Left ventricle myocardium inferior (tissue), 1 donor: ENCODE measurements at places on chromosomes 4 and X. TPM values are rescaled to one million over a fixed set of nuclear protein-coding genes. Genes with fewer than 3 reads are reported as not detected.

- peaks cover 35% of the 10 kb centered on the region for H3K4me1 ChIP-seq
- H3K27ac ChIP-seq = peak overlapping the region; percentile 97
- peaks cover 5% of the 10 kb centered on the region for H3K36me3 ChIP-seq
- DNase-seq = no peak
Observed at GRCh38 chrX:47143894-47144625, 442 bp downstream of the NDUFB11 start.

- no peak for DNase-seq
- no peak overlapping the region for H3K4me3 ChIP-seq
- H3K4me1 ChIP-seq = peaks cover 5% of the 10 kb centered on the region
- no peaks in the 10 kb centered on the region for H3K27me3 ChIP-seq
- no peaks in the 10 kb centered on the region for H3K36me3 ChIP-seq
- no peak overlapping the region for H3K27ac ChIP-seq
Observed at GRCh38 chr4:137660211-137660610, 127.9 kb upstream of the PCDH18 start.

GRCh38 chrX:65502618-65503017, 32.0 kb downstream of the LAS1L start:
- DNase-seq = no peak
- H3K4me3 ChIP-seq = no peak overlapping the region
- H3K36me3 ChIP-seq = no peaks in the 10 kb centered on the region
- H3K27me3 ChIP-seq = no peaks in the 10 kb centered on the region

DNA sequence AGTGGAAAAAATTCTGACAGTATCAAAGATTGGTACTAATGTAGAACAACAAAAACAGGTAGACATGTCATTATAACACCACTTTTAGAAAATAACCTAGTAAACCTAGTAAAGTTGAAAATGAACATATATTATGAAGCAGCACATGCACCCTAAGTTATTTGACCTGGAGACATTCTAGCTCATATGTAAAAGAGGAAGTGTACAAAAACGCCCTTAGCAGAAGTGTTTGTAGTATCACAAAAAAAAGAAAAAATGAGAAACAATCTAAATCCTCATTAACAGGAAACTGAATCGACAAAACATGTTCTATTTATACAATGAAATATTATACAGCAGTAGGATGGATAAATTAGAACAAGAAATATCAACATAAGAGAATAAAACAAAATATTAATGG, 318.9 kb upstream of the PPP1R2C start:
- no peak overlapping the region for H3K27ac ChIP-seq
- H3K4me3 ChIP-seq = no peak overlapping the region
- no peaks in the 10 kb centered on the region for H3K4me1 ChIP-seq
- DNase-seq = no peak
- H3K27me3 ChIP-seq = no peaks in the 10 kb centered on the region

DNA sequence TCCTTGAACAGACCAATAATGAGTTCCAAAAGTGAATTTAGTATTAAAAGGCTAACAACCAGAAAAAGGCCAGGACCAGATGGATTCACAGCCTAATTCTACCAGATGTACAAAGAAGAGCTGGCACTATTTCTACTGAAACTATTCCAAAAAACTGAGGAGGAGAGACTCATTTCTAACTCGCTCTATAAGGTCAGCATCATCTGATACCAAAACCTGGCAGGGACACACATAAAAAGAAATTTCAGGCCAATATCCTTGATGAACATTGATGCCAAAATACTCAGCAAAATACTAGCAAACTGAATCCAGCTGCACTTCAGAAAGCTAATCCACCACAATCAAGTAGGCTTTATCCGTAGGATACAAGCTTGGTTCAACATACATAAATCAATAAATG, 35.8 kb upstream of the USP46 start:
- no peak overlapping the region for H3K27ac ChIP-seq
- no peak overlapping the region for H3K4me3 ChIP-seq
- peaks cover 4% of the 10 kb centered on the region for H3K4me1 ChIP-seq
- H3K36me3 ChIP-seq = no peaks in the 10 kb centered on the region

DNA sequence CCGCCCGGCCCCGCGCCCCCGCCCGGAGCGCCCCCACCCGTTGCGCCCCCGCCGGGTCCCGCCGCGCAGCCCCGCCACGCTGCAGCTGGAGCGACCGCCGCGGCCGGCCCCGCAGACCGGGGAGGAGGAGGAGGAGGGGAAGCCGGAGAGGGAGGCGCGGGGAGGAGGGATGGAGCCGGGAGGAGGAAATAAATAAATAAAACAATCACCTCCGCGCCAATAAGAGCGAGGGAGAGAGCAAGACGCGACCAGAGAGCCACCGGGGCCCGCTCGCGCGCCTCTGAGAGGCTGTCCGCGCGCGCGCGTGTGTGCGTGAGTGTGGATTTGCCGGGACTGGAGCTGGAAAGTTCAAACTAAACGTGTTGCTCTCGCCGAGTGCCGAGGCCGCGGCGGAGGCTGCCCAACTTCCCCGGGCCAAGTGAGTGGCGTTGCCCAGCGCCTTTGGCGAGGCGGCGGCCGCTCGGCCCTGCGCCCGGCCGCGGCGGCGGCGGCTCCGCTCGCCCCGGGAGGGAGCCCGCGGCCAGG, 2184.4 kb upstream of the TENM3 start:
- no peak overlapping the region for H3K27ac ChIP-seq
- H3K4me1 ChIP-seq = peaks cover 22% of the 10 kb centered on the region
- no peaks in the 10 kb centered on the region for H3K36me3 ChIP-seq
- peaks cover 84% of the 10 kb centered on the region for H3K27me3 ChIP-seq

GRCh38 chr4:185096032-185096653, 46.9 kb upstream of the SLC25A4 start:
- DNase-seq = no peak
- H3K36me3 ChIP-seq = no peaks in the 10 kb centered on the region
- peaks cover 6% of the 10 kb centered on the region for H3K4me1 ChIP-seq

DNA sequence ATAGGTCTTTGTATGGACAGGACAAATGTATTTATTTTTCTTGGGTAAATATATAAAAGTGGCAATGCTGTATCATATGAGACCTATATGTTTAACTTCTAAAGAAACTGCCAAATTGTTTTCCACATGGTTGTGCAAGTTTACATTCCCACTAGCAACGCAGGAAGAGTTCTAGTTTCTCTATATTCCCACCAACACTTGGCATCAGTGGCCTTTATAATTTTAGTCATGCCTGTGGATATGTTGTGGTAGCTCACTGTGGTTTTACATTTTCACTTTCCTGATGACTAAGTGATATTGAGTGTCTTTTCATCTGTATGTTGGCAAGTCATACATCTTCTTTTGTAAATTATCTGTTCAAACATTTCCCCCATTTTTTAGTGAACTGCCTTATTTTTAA, 126.0 kb downstream of the EMCN start:
- H3K4me1 ChIP-seq = no peaks in the 10 kb centered on the region
- DNase-seq = no peak
- H3K27ac ChIP-seq = no peak overlapping the region
- H3K27me3 ChIP-seq = no peaks in the 10 kb centered on the region
- H3K36me3 ChIP-seq = no peaks in the 10 kb centered on the region
- no peak overlapping the region for H3K4me3 ChIP-seq

DNA sequence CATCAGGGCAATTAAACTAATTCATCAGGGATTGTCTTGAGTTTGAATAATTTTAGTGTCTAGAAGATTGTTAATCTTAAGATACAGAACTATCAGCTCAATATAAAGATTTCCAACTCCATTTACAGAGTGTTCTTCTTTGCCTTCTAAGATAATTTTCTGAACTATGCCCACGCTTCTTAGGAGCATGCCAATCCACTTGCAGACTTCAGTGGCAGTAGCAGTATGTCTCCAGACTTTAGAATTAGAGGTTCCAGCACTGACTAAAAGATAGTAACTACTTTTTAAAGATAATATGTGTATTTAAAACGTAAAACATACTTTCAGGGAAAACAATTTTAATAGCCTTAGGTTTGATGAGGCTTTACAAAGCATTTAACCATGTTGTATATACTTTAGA, 34.2 kb upstream of the GALNT7 start:
- no peak for DNase-seq
- H3K27me3 ChIP-seq = no peaks in the 10 kb centered on the region
- no peak overlapping the region for H3K27ac ChIP-seq
- H3K4me3 ChIP-seq = no peak overlapping the region
- no peaks in the 10 kb centered on the region for H3K4me1 ChIP-seq

DNA sequence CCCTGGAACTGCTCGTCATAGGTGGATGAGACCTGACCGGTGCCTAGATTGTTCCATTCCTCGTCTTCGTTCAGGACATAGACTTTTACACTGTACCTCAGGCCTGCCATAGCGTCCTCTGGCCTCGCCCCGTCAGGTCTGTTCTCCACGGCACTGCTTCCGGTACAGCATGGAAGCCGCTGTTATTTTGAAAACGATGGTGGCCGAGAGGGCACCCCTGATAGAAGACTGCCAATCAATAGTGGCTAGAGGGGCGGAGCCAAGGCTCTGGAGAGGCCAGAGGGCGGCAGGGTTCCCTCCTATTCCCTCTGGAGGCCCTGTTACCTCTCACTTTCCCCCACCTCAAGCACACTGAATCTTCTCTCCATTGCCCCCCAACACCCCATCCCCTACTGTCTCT, at the start of gene PPP4R3C:
Gene PPP4R3C, minus strand, starts transcription at position 155 of the 400 bp plus-strand sequence. Its CDS starts 45 bp downstream, at position 110.
- H3K4me1 ChIP-seq = no peaks in the 10 kb centered on the region
- no peak within 1 kb of the TSS for H3K4me3 ChIP-seq
- no peaks in the 10 kb centered on the region for H3K27me3 ChIP-seq
- no peaks in the 10 kb centered on the region for H3K36me3 ChIP-seq

DNA sequence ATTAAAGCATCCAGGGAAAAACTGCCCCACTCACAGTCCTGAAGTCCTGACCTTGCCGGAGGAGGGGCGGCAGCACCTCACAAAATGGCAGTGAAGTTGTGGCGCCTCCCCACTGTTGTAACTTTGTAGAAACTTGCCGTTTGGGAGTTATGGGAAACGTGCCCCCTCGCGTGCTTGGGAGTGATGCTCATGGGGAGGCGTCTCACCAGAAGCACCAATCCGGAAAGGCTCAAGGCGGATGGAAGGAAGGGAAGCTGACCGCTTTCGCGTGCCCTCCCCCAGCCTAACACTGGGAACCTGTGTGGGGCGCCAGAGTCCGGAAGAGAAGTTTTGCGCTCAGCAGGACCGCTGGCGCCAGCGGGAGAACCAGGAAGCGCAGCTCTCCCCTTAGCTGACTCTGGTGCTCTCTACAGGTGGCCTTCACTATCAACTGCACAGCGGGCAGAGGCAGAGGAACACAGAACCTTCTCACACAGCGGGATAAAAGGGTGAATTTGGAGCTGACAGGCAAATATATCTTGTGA, at the start of the genes CT45A10 and SAGE1:
Gene CT45A10, minus strand, starts transcription at position 151 of the 524 bp plus-strand sequence. CDS start 8,100 bp downstream, outside the sequence.
Gene SAGE1, plus strand, starts transcription at position 423 of the 524 bp plus-strand sequence. CDS start 2,527 bp downstream, outside the sequence.
- no peak within 1 kb of the TSS for H3K4me3 ChIP-seq
- H3K4me1 ChIP-seq = no peaks in the 10 kb centered on the region
- H3K27me3 ChIP-seq = no peaks in the 10 kb centered on the region

GRCh38 chr4:177033632-177034031, 240.9 kb upstream of the VEGFC start:
- H3K4me1 ChIP-seq = no peaks in the 10 kb centered on the region
- H3K4me3 ChIP-seq = no peak overlapping the region
- DNase-seq = no peak
- H3K27ac ChIP-seq = no peak overlapping the region

DNA sequence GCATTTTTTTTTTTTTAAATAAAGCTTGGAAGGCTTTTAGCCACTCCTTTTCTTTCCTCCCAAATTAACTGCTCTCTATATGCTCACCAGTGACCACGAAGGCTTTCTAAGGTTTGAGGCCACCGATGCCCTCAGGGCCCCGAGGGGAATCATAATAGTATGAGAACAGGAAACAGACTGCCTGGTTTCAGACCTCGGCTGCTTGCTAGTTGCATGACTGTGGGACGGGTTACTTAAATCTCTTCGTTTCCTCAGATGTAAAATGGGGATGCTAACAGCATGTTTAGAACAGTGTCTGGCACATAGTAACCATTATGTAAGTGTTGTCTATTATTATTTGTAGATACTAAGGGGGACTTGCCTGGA, 3.6 kb downstream of the LINC00632 start:
- DNase-seq = no peak
- H3K4me1 ChIP-seq = no peaks in the 10 kb centered on the region
- H3K36me3 ChIP-seq = no peaks in the 10 kb centered on the region
- H3K27ac ChIP-seq = peak overlapping the region; percentile 27
- peak overlapping the region; percentile 57 for H3K4me3 ChIP-seq

DNA sequence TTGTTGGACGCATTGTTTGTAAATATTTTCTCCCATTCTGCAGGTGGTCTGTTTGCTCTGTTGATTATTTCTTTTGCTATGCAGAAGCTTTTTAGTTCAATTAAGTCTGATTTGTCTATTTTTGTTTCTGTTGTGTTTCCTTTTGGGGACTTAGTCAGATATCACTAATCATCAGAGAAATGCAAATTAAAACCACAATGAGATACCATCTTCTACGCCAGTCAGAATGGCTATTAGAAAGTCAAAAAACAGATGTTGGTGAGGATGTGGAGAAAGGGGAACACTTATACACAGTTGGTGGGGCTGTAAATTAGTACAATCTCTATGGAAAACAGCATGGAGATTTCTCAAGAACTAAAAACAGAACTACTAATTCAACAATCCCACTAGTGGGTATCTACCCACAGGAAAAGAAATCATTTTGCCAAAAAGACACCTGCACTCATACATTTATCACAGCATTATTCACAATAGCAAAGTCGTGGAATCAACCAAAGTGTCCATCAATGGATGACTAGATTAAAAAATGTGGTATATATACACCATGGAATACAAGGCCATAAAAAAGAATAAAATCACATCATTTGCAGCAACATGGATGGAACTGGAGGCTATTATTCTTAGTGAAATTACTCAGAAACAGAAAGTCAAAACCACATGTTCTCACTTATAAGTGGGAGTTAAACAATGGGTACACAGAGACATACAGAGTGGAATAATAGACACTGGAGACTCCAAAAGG, 8.1 kb downstream of the COQ2 start:
- DNase-seq = no peak
- H3K36me3 ChIP-seq = peaks cover 30% of the 10 kb centered on the region
- H3K4me3 ChIP-seq = no peak overlapping the region
- H3K27me3 ChIP-seq = no peaks in the 10 kb centered on the region

- no peak overlapping the region for H3K4me3 ChIP-seq
- H3K27me3 ChIP-seq = no peaks in the 10 kb centered on the region
- no peak overlapping the region for H3K27ac ChIP-seq
- H3K4me1 ChIP-seq = peaks cover 17% of the 10 kb centered on the region
Observed at GRCh38 chr4:85372966-85373365, 102.0 kb upstream of the ARHGAP24 start.

GRCh38 chr4:152408514-152409327, 127.2 kb downstream of the FBXW7 start:
- H3K36me3 ChIP-seq = no peaks in the 10 kb centered on the region
- H3K4me1 ChIP-seq = no peaks in the 10 kb centered on the region
- H3K4me3 ChIP-seq = no peak overlapping the region
- H3K27ac ChIP-seq = no peak overlapping the region

- no peak for DNase-seq
- no peak overlapping the region for H3K4me3 ChIP-seq
- no peak overlapping the region for H3K27ac ChIP-seq
- H3K36me3 ChIP-seq = no peaks in the 10 kb centered on the region
- peaks cover 15% of the 10 kb centered on the region for H3K4me1 ChIP-seq
- H3K27me3 ChIP-seq = no peaks in the 10 kb centered on the region
Observed at GRCh38 chr4:85153221-85153620, 186.7 kb upstream of the WDFY3 start.

GRCh38 chr4:3494462-3494871, 31.4 kb downstream of the DOK7 start:
- peaks cover 16% of the 10 kb centered on the region for H3K36me3 ChIP-seq
- peaks cover 51% of the 10 kb centered on the region for H3K4me1 ChIP-seq
- H3K27ac ChIP-seq = peak overlapping the region; percentile 42
- DNase-seq = no peak
- H3K4me3 ChIP-seq = no peak overlapping the region
- peaks cover 48% of the 10 kb centered on the region for H3K27me3 ChIP-seq

POF1B gene
- total RNA-seq = 4.7 TPM

DCAF8L2 gene
- total RNA-seq = not detected

CASP3 gene
- 12.1 TPM for total RNA-seq

TGIF2LX gene
- total RNA-seq = not detected

DCAF12L1 gene
- not detected for total RNA-seq
